Lower lobe of right lung (tissue), 2 donors: ENCODE measurements at places on chromosomes 3 and 15. TPM values are rescaled to one million over a fixed set of nuclear protein-coding genes. Genes with fewer than 3 reads are reported as not detected.

GHSR gene
- not detected for total RNA-seq

GRCh38 chr15:80885016-80885579 is 104.5 kb downstream of the MESD start:
- H3K4me3 ChIP-seq = no peak overlapping the region
- no peaks in the 10 kb centered on the region for H3K4me1 ChIP-seq
- no peaks in the 10 kb centered on the region for H3K27me3 ChIP-seq
- no peak for DNase-seq
- H3K36me3 ChIP-seq = no peaks in the 10 kb centered on the region

DNA sequence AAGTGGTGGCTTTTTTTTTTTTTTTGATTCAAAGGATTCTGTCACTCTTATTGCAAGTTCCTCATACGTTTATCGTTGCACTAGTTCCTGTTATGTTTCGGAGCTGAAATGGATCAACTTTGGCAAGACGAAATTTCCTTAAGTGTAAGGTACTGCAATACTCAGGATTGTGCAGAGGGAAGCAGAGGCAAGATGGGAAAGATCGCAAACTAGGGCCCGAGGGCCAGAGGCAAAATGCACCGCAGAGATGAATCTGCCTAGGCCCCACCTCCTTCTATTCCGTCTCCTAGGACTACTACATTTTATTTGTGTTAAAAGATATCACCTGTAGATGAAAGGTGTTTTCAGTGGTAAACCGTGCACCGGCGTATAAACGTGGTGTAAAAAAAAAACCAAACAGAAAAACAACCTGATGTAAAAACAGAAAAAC is 331 bp downstream of the RNU6-1 start:
- no peak for DNase-seq
- no peaks in the 10 kb centered on the region for H3K36me3 ChIP-seq
- peaks cover 58% of the 10 kb centered on the region for H3K4me1 ChIP-seq
- H3K27me3 ChIP-seq = peaks cover 18% of the 10 kb centered on the region
- peak overlapping the region; percentile 82 for H3K4me3 ChIP-seq

DNA sequence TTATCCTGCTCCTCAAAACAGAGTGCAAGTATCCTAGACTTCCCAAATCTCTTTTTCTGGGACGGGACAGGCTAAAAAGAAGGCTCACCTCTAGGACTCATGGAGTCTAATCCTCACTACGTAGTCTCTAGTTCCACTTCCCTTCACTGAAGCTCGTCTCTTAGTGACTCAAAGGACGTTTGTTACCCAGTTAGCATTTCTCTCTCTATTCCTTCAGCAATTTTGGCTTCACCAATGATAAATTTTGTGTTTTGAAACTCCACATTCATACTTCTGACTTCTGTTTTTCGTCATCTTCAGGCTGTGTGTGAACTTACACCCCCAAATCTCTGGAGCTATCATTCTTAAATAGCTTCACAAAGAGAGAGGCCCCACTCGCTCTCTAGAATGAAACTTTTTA is 627.1 kb downstream of the NAALADL2 start:
- H3K27ac ChIP-seq = no peak overlapping the region
- H3K4me1 ChIP-seq = no peaks in the 10 kb centered on the region
- H3K36me3 ChIP-seq = no peaks in the 10 kb centered on the region
- no peak for DNase-seq
- H3K27me3 ChIP-seq = no peaks in the 10 kb centered on the region

BCL6 gene
- total RNA-seq = 123 TPM

DNA sequence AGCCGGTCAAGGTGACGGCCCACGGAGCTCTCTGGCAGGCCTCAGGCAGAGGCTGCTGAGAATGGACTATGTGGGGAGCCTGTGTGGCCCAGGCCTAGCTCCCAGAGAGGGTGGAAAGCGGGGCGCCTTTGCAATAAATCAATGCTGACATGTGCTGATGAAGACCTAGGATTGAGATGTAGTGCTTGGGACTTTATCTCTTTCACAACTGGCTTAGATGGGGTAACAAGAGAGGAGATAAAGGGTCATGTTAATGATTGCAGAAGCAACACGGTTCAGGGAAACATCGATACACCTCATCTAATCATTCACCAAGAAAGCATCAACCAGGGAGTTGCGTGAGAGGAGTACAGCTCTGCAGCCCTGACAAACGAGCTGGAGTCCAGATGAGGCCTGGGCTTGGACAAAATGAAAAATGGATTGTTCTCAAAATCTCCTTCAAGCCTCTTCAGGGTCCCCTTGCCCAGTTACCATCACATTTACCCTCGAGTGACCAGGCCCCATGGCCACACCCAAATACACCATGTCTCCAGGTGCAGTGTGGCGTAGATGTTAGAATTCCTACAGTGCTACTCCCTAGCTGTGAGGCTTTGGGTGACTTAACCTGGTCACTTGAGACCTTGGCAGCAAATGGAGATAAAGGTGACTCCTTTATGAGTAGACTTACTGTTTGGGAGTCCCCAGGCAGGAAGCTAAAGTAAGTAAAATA is 146.4 kb upstream of the LIPC start:
- no peak for DNase-seq
- H3K36me3 ChIP-seq = no peaks in the 10 kb centered on the region
- H3K27ac ChIP-seq = no peak overlapping the region
- no peaks in the 10 kb centered on the region for H3K27me3 ChIP-seq
- no peaks in the 10 kb centered on the region for H3K4me1 ChIP-seq
- H3K4me3 ChIP-seq = no peak overlapping the region

DNA sequence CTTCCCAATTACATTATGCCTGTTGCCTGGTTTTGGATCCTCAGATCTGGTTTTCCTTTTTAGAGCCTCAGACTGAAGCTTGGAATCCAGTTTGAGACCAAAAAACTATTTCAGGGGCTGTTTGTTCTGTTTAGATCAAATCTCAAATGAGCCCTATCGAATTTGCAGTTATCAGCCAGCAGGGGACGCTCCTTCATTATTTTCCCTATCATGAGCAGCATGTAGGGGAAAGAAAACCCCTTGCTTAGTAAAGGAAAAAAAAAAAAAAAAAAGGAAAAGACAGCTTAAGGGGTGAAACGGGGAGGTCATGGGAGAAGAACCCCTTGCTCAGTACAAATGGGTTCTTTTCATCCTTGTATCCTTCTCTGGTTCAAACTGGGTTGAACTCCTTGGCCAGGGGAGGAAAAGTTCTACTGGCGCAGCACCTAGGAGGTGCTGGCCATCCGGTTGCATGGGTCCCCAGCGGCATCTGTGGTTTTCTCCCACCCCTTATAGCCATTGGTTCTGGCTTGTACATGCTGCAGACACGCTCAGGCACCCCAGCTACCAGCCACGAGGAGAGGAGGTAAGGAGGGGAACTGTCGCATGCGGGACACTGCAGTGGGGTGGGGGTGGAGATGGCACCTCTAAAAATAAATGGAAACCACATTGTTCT is 1375.1 kb upstream of the ALCAM start:
- H3K27me3 ChIP-seq = no peaks in the 10 kb centered on the region
- no peaks in the 10 kb centered on the region for H3K36me3 ChIP-seq
- no peak overlapping the region for H3K4me3 ChIP-seq
- no peak overlapping the region for H3K27ac ChIP-seq
- H3K4me1 ChIP-seq = no peaks in the 10 kb centered on the region

DNA sequence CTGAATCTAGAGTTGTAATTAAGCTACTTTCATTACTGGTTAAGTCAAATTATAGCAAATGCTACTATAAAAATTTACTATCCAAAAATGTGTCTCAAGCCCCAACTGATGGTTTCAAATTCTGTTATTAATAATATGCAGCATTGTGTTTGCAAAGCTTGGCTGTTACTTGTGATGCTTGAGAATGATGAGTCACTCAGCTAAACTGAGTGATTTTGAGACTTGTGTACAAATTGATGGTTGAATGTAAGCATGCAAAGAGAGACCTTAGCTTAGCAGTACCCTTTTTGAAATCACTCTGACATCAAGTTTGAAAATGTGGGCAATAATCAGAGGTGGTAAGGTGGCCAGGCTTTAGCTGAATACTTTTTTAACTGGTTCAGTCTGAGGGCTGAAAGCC is 27.6 kb downstream of the OPA1 start:
- no peaks in the 10 kb centered on the region for H3K4me1 ChIP-seq
- no peaks in the 10 kb centered on the region for H3K27me3 ChIP-seq
- no peak overlapping the region for H3K4me3 ChIP-seq

- H3K4me3 ChIP-seq = no peak overlapping the region
- no peak for DNase-seq
- no peaks in the 10 kb centered on the region for H3K36me3 ChIP-seq
- H3K4me1 ChIP-seq = peaks cover 23% of the 10 kb centered on the region
These were observed 2.0 kb upstream of the IL20RB start for GRCh38 chr3:136955813-136956212.

DNA sequence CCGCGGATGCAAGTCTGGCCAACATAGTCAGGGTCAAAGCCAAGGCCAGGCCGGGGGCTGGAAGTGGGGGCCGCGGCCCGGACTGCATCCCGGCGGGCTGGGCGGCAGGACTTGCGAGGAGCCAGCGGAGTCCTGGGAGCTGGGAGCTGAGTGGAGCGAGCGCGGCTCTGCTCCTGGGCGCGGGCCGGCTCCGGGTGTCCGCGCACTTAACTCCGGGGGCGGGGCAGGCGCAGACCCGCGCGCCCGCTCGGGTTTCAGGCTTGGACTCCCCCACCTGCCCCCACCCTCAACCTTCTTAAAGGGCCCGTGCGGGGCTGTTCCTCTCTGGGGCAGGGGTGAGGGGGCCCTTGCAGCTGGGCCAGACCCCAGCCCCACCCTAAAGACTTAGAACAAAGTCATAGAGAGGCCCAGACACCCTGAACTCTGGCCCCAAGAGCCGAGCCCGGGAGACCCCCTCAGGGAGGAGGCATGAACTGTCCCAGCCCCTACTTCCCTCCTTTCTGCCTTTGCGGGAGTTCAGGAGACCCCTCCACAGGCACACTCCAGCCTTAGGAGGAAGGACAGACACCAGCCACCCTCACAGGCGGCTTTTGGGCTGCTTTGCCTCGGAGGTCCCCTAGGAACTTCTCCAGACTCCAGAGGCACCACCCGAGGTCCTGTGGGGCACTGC is at the start of gene CSPG4:
CSPG4 (minus strand) TSS at position 181 of the 670 bp plus-strand sequence; CDS start at position 88, 93 bp downstream.
- peaks cover 19% of the 10 kb centered on the region for H3K4me1 ChIP-seq
- no peaks in the 10 kb centered on the region for H3K36me3 ChIP-seq
- H3K27me3 ChIP-seq = peaks cover 16% of the 10 kb centered on the region
- H3K4me3 ChIP-seq = peak within 1 kb of the TSS; percentile 53
- DNase-seq = no peak
